ENCODE measurements at places on chromosomes 2 and 18. TPM values are rescaled to one million over a fixed set of nuclear protein-coding genes. Genes with fewer than 3 reads are reported as not detected.

GRCh38 chr2:73283545-73284295 is 558 bp downstream of the FBXO41 start:
- no peak for DNase-seq

The ANKRD62 gene
- total RNA-seq, result not detected

- DNase-seq, result no peak
Observed at GRCh38 chr2:43475922-43476321, 119.9 kb downstream of the THADA start.

- DNase-seq, result no peak
Observed at GRCh38 chr2:12694990-12695774, 21.6 kb upstream of the TRIB2 start.

GRCh38 chr2:165357758-165358157 is 111.7 kb upstream of the CSRNP3 start:
- DNase-seq, result no peak

- DNase-seq, result no peak
Observed at GRCh38 chr18:58640891-58641610, 12.2 kb upstream of the ALPK2 start.

The IL37 gene
- not detected for total RNA-seq

The SLC35F5 gene
- 51.3 TPM for total RNA-seq

- DNase-seq, result no peak
Observed at GRCh38 chr2:181268174-181268867, 188.9 kb upstream of the ITGA4 start.

The ANKRD29 gene
- total RNA-seq, result 7.0 TPM

GRCh38 chr2:63846487-63846886 is 4.8 kb downstream of the UGP2 start:
- DNase-seq, result no peak

GRCh38 chr2:120927265-120927628 is 191.6 kb downstream of the GLI2 start:
- no peak for DNase-seq

DNA sequence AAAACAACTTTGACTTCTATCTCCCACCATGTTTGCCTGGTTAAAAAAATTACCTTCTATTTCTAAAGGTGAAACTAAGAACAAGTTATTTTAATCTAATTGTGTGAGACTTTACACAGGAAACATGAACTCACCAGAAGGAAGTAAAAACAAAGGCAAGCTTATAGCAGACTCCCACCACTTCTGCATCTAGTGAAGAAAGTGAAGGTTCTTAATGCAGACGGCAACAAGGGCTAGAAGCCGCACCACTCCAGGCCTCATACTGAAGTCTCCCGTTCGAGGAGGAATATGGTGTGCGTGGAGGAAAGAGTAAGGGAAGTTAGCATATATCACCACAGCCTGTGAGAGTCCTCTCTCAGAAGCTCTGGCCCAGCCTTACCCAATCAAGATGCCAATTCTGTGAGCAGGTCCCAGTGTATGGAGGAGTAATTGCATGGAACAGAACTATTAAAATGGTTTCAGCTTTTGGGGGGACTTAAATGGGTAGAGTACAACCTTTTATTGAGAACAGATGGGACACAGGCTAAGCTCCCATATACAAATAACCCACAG is 958.7 kb downstream of the BCL11A start:
- no peak for DNase-seq

GRCh38 chr2:46737577-46737976 is 178.0 kb downstream of the MCFD2 start:
- no peak for DNase-seq

DNA sequence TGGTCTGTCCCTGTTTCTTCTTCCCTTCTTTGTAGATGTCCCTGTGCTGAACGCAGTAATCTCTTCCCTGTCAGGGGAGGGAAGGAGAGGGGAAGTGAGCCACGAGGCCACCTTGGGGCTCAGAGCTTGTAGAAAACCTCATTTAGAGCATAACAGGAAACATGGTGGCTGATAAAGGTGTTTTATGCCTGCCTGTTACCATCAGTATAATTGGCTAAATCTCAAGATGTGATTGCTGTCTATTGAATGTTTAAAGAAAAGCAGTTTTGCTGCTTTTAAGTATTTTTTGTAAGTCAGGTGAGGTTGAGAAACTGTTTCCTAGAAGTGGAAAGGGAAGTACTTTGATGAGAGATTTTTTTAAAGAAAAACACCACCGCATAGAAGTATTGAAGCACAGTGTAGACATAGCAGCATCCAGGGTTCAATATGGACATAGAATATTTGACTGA is 59.7 kb upstream of the PDK1 start:
- DNase-seq, result no peak

Data from Right ventricle myocardium superior (tissue), 1 donor.